Stimulated activated CD8-positive, alpha-beta memory T cell treated with anti-CD3 and anti-CD28 coated beads, Interleukin-12 subunit alpha, Interleukin-12 subunit beta, amount 100 ng/mL, for 4 hours (primary cell): ENCODE measurements at places on chromosomes 2 and 18.

GRCh38 chr2:8974016-8974415 lies 29.5 kb downstream of the MBOAT2 start:
- no peak for DNase-seq

- no peak for DNase-seq
These were observed 323.4 kb upstream of the RBMS1 start for GRCh38 chr2:160816916-160817499.

DNA sequence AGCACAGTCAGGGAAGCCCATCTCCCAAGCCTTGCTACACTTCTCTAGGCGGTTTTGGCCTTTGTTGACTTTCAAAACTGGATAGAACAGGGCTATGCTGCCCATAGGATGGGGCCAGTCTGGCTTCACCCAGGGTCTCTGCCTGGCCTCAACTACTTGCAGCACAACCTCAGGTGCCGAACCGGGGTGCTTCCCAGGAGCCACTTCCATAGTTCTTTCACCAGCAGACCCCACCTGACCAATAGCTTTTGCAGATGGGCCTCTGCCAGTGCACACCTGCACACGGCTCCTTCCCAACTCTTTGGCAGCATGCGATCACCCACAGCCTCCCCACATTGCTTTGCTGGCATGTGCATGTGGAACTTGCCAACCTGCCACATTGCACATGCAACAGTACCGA lies 331.6 kb downstream of the CPS1 start:
- DNase-seq, result no peak

GRCh38 chr2:68971591-68972231 lies 2.7 kb upstream of the GKN1 start:
- DNase-seq, result no peak

DNA sequence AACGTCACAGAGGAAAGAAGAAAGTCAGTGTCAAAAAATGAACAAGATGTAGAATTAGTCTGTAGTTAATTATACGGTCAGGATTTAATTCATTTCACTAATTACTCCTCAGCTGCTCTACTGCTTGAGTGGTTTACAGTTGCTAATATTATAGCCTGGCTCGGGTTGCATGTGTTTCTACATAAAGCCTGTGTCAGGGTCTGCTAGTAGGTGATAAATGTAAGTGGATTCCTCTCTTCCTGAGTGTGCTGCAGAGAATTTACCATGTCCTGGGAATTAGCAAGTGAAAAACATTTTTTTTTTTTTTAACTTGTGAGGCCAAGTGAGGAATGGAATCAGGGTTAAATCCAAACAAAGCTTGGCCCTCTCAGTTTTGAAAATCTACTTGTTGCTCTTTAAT lies 622.6 kb downstream of the EPHA4 start:
- DNase-seq, result no peak

DNA sequence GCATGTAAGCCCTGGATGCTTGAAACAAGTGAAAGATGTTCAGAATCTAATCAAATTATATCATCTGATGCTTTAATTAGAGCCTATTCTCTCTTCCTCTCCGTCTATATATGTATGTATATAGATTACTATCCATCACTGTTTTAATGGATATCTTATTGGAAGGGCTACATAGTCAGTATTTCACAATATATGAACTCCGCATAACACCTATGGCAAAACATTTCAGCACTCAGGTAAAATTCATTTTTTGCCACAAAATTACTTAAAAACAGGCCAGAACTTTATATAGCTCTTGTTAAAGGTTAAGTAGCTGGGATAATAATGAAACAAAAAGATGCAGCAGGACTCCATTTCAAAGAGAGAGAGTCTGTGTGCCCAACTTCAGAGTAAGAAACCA lies 1.2 kb downstream of the PJVK start:
- no peak for DNase-seq

- no peak for DNase-seq
These were observed 164.1 kb downstream of the GLI2 start for GRCh38 chr2:120899771-120900170.

DNA sequence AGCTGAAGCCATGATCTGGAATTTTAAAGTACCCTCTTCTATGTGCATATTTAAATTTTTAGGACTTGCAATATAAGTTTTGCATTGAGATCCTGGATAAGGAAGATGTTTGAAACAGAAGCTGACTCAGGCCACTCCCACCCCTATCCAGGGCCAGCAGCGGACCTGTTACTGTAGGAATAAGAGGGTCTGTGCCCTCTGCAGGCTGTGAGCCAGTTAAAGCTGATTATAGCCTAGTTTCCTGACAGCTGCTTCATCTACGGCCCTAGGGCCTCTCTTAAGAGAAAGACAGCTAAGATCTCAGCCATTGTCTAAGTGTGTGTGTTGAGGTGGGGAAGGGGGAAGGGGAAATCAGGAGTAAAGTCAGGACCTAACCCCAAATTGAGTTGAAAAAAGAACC lies 234.0 kb downstream of the HAUS1 start:
- no peak for DNase-seq

- no peak for DNase-seq
These were observed 44.7 kb downstream of the MC5R start for GRCh38 chr18:13868501-13869271.

DNA sequence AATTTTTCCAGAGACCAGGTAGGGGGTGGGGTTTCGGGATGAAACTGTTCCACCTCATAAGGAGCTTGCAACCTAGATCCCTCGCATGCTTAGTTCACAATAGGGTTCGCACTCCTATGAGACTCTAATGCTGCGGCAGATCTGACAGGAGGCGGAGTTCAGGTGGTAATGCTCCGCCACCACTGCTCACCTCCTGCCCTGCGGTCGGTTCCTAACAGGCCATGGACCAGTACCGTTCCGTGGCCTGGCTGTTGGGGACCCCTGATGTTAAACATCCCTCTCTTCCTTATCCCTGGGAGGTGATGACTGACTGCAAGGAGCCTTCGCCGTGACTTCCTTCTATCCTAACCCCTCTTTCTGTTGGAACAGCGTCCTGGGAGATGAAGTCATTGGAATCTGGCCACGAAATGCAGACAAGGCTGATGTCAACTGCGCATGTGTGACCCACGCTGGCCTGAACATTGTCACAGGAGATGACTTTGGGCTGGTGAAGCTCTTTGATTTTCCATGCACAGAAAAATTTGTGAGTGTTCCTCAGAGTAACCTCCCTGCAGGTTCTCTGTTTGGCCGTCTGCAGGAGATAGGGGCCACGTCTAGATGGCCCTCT lies 82.4 kb downstream of the RTN4 start:
- DNase-seq, result no peak

DNA sequence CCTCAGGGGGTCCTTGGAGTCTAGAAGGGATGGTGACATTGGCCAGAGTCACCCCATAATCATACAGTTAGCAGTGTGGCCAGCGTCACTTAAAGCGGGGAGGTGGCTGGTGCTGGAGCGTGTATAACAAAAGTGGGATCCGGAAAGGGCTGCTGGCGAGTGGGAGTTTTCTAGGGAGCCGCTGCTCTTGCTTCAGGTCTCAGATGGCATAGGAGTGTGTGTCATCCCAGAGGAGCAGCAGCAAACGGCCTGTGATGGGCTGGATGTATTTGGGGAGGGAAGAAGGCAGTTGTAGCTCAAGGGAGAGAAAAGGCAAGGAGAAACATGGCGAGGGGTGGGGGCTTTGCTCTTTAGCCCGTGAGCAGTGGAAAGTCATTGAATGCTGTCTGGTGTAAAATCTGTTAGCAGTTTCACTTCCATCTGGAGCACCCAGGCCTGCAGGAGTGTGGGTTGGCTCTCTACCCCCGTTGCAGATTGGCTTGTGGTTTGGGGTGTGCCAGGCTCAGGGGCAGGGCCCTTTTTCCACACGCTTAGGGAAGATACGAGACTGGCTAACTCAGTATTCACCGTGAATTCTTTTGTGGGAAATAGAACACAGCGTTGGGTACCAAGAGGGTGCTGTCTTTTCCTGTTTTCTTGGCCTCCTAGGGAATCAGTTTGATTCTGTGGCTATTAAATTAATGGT lies 120.5 kb downstream of the AGAP1 start:
- DNase-seq, result no peak

DNA sequence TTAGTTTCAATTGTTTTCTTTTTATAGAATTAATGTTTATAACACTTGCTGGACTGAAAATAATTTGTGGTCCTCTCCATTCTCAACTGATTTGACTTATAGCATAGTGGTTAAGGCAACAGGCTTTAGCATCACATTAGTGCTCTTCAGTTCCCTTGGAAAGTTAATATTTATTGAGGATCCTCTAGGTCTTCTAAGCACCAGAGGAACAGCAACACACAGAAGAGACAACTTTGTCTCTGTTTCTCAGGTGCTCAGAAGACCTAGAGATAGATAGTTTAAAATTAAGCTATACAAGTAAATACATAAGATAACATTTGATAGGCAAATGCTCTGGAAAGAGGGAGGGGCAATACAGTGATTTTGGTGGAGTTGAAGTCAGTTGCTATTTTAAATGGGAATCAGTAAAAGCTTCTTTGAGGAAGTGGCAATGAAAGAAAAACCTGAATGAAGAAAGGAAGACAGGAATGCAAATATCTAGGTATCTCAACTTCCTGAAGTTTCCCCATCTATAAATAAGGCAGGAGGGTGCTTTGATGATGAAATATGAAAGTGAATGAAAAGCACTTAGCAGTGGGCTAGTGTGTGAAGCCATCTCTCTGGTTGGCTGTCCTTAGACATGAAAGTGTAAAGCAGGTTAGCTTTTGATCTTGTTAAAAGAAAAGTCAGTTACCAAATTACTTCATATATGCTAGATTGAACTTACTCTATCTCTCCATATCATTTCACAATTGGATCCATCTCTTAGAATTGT lies 7.9 kb downstream of the NEUROD1 start:
- DNase-seq, result no peak

- no peak for DNase-seq
These were observed 38.0 kb upstream of the SMCHD1 start for GRCh38 chr18:2617401-2617998.

- DNase-seq, result no peak
These were observed 23.3 kb downstream of the SPATS2L start for GRCh38 chr2:200329798-200330197.

DNA sequence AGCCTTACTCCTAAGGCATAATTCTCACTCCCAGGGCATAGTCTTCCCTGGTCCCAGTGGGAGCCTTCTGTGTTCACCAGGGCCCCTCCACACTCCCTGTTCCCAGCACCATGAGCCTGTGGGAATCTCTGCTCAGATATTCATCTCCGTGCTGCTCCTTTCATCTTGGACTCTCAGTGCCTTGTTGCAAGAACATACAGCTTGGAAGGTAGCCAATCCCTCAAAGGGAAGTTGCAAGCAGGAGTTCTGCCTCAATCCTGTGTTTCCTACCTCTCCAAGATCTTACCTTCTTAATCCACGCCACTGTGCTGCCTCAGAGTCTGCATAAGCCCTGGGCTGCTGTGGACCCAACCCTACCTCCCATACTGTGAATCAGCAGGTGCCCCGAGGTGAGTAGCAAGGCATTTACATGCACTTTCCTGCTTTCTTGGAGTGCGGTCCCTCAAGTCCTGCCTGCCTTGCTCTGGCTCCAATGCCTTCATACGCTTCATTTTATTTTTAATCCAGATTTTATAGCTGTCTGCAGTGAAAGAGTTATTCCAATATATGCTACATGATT lies 413.8 kb upstream of the RAB6C start:
- no peak for DNase-seq

DNA sequence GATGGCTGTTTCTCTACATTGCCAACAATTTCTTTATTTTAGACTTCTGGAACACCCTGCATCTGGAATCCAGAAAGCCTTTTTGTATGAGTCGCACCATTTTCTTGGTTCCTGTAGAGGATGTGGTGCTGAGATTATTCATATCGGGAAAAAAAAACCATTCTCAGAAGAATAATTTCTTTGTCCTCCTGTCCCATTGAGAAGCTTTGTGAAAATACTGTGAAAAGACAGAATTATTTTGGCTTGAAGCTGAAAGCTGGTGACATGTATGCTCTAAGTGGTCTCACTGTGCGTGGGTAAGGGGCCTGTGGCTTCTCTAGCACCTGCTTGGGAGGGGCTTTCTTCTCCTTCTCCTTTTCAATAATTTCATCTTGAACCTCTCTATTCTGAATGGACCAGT lies 138.4 kb downstream of the FAM210A start:
- DNase-seq, result no peak

DNA sequence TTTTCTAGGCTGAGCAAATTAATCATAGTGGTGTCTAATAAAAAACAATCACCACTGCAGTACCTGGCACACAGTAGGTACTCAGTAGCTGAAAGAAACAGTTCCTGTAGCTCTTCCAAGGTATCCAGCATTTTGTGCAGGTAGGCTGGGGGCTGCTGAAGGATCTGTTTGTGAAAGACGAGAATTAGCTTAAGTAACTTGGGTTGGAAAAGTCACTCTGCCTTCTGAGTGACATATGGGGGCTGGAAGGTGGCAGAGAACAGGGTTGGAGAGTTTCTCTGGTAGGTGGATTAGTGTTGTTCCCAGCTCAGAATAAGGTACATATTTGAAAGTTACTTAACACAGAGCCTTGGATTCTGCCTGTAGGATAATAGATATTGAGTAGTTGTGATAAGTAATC lies 72.8 kb downstream of the FMNL2 start:
- no peak for DNase-seq

- no peak for DNase-seq
These were observed 247.3 kb upstream of the SP5 start for GRCh38 chr2:170467568-170468422.
